Activated effector memory CD4-positive, alpha-beta T cell treated with Interleukin-2 at 50 U/mL for 16 hours (primary cell): ENCODE measurements at places on chromosomes 7 and 10.

GRCh38 chr10:55631071-55631654 is 729.9 kb downstream of the ZWINT start:
- DNase-seq = no peak

GRCh38 chr7:32158076-32158475 is 87.9 kb upstream of the PDE1C start:
- no peak for DNase-seq

DNA sequence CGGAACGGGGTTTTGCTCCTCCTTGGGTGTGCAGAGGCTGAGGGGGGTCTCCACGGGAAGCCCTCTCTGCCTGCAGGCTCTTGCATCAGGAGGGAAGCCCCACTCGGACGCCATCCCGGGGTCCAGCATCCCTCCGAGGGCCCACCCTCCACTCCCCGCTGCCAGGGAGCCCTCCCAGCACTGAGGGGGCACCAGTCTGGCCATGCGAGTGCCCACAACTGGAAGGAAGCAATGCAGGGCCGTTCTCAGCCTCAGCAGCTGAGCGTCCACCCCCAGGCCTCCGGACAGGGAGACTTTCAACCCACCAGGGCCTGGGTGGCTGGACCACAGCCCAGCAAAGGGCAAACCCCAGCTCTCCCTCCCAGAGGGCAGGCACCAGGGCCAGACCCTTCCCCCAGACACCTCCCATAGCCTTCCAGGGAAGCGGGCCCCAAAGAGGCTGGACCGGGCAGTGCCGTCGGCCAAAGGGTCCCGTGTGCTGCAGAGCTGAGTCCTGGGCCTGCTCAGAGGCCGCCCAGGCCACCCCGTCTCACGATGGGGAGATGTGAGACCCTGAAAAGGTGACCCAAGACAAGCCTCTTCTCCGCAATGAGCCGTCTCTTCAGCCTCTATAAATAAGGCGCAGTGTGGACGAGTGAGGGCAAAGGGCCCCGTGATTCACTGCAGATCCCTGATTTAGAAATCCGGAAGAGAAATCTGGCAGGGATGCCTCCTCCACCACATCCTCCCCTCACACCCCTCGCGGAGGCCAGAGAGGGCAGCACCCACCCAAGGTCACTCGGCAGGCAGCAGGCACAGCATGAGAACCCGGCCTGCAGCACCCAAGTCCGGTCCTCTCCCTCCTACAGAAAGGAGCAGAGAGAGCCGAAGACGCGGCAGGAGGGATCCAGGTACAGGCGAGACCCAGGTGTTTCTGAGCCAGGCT is 81.9 kb upstream of the DNAAF5 start:
- no peak for DNase-seq

- DNase-seq = peak; percentile 31
These were observed 128.5 kb downstream of the MAD1L1 start for GRCh38 chr7:2104107-2104710.

- DNase-seq = no peak
These were observed 260.9 kb downstream of the SDK1 start for GRCh38 chr7:3561932-3562331.

- DNase-seq = no peak
These were observed 34.4 kb upstream of the DYNC1I1 start for GRCh38 chr7:95737828-95738505.

GRCh38 chr10:112653215-112653614 is 206.2 kb downstream of the VTI1A start:
- no peak for DNase-seq

DNA sequence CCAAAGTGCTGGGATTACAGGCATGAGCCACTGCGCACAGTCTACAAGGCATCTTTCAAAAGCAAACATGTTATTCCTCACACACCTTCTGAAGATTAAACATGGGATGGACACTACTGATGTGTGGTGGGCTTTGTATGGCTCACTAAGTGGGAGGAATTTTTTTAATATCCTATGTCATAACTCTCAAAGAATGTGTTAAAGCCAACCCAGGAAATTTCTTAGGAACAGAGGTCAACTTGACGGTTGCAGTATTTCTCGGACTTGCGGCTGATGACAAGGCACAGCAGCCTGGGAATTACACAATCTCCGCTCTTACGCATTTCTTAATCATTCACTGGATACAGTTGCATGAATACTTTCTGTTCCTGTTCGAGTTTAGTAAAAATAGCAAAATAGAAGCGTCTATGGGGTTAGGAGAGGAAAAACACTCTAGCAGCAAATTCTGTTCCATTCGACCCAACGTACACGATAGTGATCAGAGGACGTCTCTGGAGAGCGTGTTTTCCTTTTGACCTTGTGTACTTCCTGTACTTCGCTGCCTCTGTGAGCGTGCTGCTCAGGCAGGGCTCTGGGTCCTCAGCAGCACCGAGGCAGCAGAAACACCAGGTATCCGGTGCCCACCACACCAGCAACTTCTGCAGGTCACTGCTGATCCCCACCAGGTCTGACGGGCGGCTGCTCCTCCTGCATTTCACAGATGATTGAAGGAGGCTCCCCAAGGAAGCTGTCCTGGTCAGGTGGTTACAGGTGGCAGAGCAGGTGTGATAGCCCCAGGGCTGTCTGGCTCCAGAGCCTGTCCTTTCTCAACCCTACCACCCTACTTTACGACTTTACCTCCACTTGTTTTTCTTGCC is 26.4 kb upstream of the SRGN start:
- peak; percentile 13 for DNase-seq

- no peak for DNase-seq
These were observed 33.6 kb downstream of the ST7 start for GRCh38 chr7:116986611-116987565.

- DNase-seq = no peak
These were observed 9.6 kb downstream of the NANOS1 start for GRCh38 chr10:119039161-119039560.

DNA sequence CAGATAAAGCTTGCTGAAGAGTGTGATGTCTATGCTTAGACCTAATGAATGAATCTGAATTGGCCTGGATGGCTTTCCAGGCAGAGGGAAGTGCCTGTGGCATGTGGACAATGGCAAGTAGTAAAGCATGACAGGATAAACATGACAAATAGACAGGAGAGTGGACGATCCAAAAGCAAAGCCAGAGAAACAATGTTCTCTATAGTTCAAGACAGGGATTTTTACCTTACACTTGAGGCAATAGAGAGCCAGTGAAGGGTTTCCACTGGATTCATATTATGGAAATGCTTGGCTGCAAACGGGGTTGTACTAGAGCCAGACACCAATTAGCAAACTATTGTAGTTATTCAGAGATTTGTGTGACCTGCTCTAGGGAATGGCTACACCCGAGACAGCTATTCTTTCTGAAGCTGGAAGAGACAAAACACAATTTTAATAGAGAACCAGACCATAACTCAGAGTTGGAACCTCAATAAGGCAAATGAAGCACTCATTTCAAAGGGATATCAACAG is 2.3 kb downstream of the AGMO start:
- no peak for DNase-seq
